Effector memory CD4-positive, alpha-beta T cell (primary cell): ENCODE measurements at places on chromosomes 16 and 17.

DNA sequence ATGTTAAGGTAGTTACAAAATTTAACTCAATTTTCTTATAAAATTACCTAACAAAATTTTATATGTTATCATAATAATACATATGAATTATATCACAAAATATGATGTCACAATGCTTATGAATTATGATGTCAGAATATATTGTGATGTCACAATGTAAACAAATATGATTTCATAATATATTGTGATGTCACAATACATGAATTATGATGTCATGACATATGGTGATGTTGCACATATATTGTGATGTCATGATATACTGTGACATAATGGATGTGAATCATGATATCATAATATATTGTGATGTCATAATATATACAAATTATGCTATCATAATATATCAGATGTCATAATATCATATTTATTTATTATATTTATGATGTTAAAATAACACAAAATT, 1879.9 kb downstream of the TP53TG3F start:
- no peak for DNase-seq

- DNase-seq, result peak; percentile 30
Measured at GRCh38 chr17:7293816-7294613, 424 bp downstream of the YBX2 start.

- no peak for DNase-seq
Measured at GRCh38 chr16:85491058-85491771, 121.9 kb upstream of the GSE1 start.

- no peak for DNase-seq
Measured at GRCh38 chr16:87263418-87264052, 53.7 kb downstream of the C16orf95 start.
